ENCODE measurements at places on chromosomes 6 and 20.

DNA sequence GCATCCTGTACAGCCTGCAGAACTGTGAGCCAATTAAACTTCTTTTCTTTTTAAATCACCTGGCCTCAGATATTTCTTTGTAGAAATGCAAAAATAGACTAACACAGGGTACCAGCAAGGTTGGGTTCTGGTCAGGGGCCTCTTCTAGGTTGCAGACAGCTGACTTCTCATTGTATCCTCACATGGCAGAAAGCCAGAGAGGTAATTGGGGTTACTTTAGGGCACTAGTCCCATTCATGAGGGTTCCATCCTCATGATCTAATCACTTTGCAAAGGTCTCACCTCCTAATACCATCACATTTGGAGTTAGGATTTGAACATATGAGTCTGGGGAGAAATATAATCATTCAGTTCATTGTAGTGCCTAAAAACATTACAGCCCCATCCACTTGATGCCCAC lies 101.5 kb downstream of the LCA5 start:
- peak; percentile 5 for DNase-seq

DNA sequence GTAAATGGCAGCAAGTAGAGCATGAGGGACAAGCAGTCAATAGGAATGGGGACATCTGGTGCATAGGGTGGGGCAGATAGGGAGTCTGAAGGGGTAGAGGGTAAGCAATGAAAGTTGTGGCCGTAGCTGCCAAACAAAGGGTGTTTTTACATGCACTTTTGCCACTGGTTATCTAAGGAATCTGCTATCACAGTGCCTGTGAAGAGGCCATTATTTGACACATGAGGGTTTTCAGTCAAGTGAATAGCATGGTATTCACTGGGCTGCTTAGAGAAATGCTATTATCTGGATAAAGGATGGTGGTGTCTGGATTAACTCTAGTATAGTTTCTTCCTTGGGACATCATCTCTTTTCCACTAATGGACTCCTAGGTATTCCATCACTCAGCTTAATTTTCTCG lies 118.2 kb downstream of the CARMIL1 start:
- peak; percentile 69 for DNase-seq

DNA sequence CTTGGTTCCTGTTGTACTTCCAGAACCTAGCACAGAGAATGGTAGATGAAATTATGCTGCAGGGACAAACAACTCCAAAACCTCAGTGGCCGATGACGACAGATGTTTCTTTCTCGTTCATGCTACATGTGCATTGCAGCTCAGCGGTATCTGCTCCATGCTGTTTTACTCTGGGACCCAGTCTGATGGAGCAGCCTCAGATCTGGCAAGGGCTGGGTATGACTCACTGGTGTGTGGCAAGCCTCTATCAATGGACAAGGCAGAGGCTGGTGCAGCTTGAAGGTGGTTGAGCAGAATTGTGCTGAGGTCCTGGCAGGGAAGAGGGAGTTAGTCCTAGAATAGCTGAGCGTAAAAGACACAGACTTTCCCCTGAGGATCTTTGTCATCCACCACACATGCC lies 10.3 kb upstream of the BLCAP start:
- no peak for DNase-seq

DNA sequence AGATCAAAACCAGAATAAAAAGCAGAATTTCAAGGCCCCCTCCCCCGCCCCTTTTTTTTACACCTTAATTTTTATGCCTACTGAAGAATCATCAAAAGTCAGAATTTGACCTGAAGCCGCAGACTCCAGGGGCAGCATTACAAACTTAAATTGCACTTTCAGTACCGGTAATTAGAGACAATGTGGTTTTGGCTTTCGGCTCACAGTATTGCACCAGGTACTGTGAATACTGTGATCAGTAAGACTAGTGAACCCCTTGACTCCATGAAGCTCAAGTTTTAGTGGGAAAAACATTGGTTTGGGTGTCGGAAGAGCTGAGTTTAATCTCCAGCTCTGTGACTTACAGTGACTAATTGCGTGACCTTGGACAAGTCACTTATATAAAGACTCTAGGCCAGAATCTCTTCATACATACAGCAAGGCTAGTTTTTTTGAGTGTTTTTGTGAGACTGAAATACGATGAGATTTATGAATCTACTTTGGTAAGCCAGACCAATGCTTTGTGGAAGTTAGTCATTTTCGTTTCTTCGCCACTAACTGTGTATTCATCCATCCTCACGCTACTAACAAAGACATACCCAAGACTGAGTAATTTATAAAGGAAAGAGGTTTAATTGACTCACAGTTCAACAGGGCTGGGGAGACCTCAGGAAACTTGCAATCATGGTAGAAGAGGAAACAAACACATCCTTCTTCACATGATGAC lies 114.7 kb downstream of the SASH1 start:
- no peak for DNase-seq

- no peak for DNase-seq
These were observed 275.9 kb upstream of the PRND start for GRCh38 chr20:4445784-4446183.

- DNase-seq: no peak
These were observed 7.0 kb downstream of the TP53RK start for GRCh38 chr20:46682063-46682821.

DNA sequence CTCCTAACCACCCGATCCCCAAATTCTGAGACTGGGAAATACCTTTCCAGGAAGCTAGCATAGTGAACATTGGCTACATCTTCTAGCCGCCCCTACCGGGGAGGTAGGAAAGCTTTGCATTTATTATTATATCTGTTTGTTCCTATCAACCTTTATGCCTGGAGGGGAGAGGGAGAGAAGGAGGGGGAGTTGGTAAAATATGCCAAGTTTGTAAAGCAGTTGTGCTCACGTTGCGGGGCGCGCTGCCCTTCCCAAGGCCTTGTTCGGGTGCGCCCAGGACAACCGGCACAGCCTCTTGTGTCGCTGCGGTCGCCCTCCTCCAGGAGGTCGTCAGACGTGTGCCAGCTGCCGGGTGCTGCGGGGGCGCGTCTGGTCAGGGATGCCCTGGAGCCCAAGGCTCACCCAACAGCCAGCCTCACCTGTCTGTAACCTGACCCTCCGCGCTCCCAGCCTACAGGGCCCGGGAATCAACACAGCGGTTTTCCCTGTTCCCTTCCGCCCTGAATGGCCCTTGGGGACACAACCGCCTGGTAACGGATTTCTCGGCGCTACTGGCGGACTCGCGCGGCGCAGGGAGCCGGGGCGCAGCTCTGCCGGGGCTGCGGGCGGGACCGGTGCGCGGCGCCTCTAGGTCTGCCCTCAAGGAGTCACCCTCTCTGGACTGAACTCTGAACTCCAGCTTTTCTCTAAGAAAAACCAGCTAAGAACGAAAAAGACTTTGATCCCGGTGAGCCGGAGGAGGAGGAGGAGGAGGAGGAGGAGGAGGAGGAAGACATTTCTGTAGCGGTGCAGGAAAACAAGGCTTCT lies 1.1 kb upstream of the OVOL2 start:
- DNase-seq: peak; percentile 81

DNA sequence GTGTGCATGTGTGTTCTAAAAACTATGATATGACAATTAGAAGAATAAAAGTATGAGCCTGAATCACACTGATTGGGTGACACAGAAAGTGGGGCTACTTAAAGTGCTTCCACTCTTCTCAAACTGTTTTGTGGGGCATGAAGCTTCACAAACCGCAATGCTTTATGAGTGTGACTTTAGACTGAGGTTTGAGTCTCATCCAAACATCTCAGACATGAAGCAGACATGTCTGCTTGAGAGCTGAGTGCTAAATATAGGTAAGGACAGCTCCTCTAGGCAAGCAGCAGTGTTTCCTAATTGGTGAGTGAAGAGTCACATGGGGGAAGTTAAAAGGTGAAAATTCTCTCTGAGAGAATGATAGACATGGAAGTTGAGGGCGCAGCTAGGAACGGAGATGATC lies 726.9 kb upstream of the CITED2 start:
- DNase-seq: no peak

DNA sequence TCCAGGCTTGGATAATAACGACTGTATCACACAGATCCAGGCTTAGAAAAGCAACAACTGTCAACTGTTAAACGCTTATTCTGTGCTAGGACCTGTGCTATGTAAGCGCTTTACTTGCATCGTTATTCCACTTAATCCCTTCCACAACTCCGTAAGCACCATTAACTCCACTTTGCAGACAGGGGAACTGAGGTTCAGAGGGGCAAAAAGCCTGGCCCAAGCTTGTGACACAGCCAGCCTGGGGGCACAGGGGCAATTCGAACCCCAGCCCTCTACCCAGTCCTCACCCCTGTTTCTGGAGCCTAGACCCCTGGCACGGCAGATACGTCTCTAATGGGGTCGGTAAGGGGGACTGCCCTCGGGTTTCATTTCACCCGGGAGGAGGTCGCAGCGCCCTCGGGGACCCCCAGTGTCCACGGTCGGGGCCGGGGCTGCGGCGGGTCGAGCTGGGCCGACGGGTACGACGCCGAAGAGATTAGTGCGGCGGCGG lies 411 bp downstream of the DSN1 start:
- no peak for DNase-seq

Measured in mesendoderm (in vitro differentiated cells).